Stimulated activated naive CD4-positive, alpha-beta T cell (primary cell): ENCODE measurements at places on chromosomes 16 and 17.

GRCh38 chr17:28406473-28406814 is 432 bp upstream of the SLC46A1 start:
- DNase-seq = no peak

GRCh38 chr17:60134396-60135150 is 15.2 kb upstream of the CA4 start:
- DNase-seq = no peak

DNA sequence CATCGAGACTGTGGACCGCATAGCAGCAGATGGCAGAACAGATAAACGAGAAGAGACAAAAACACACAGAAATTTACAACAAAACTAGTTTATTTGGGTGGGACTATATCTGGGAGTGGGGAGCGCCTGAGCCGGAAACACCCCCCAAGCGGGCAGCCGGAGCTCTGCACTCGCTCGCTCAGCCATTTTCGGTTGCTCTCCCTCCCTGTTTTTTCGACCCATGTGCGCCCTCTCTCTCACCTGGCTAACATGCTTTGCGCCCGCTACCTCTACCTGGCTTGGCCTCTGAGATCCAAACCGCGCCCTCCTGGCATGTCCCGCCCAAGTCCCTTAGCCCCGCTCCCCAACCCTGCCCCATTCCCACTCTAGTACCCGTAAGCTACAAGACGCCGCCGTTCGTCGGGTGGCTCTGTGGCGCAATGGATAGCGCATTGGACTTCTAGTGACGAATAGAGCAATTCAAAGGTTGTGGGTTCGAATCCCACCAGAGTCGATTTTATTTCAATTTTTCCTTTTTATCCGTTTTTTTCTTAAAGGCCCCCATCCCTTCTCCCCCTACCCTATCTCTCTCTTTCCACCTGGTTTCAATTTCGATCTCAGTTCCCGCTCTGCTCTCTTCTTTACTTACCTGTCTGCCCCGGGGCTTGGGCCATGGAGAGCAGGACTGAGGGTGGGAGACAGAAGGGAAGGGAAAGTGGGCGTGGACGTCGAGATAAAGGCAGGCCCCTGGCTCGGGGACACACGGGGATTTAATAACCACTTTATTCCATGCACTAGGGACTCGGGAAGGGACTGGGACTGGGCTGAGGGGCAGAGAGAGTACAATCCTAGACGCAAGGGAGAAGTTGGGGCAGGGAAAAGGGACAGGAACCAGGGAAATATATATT is 2.4 kb upstream of the ALOXE3 start:
- DNase-seq = no peak

- peak; percentile 43 for DNase-seq
These were observed at the start of gene MGAT5B for GRCh38 chr17:76868176-76868668. Gene MGAT5B (plus strand): TSS chr17:76868404. CDS start chr17:76869030, 626 bp downstream.

DNA sequence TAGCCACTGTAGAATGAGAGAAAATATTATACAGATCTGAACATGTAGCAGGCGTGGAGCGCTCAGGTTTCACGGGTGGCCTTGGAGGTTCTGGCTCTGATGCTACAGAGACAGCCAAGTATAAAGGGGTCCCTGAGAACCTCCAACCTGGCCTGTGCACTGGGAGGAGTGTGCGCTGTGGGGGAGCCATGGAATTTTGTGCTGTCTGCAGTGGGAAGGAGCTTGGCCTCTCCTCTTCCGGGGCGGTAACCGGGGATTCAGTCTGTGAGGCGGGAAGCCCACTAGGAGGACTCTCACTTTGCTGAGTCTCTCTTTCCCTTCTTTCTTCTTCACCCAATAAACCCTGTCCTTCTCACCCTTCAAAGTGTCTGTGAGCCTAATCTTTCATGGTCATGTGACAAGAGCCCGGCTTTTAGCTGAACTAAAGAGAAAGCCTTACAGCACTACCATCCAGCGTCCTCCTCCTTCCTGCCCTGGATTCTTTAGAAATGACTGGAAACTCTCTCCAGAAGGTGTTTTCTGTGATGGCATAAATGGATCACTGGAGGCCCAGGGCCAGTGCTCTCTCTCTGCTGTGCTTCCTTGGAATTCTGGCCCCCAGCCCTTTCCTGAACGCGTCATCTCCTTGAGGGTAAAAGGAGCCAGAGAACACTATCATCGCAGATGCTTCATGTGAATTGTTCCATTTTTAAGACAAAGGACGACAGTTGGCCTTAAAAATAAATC is 232.1 kb upstream of the CACNG5 start:
- no peak for DNase-seq
